Heart right ventricle (tissue), 16 donors: ENCODE measurements at places on chromosomes 1 and 21. TPM values are rescaled to one million over a fixed set of nuclear protein-coding genes. Genes with fewer than 3 reads are reported as not detected.

The CCDC185 gene
- total RNA-seq, result not detected

The AQP10 gene
- 0.70 TPM for total RNA-seq

The TTC39A gene
- 14.5 TPM for total RNA-seq

The DCST2 gene
- 0.17 TPM for total RNA-seq

The EVI5 gene
- total RNA-seq, result 24.4 TPM

The MYBPH gene
- not detected for total RNA-seq

The STPG1 gene
- total RNA-seq, result 3.7 TPM

The AVPR1B gene
- total RNA-seq, result not detected

The TGFB2 gene
- 1.9 TPM for total RNA-seq

The DDOST gene
- 104 TPM for total RNA-seq
